Thymus (tissue), 14 donors: ENCODE measurements at places on chromosomes 7 and 10. TPM values are rescaled to one million over a fixed set of nuclear protein-coding genes. Genes with fewer than 3 reads are reported as not detected.

- no peaks in the 10 kb centered on the region for H3K27me3 ChIP-seq
- H3K4me3 ChIP-seq, result no peak overlapping the region
- no peaks in the 10 kb centered on the region for H3K36me3 ChIP-seq
- DNase-seq, result no peak
- no peak overlapping the region for H3K27ac ChIP-seq
Measured at GRCh38 chr7:12089951-12090756, 120.9 kb upstream of the TMEM106B start.

GRCh38 chr7:23105086-23105643 lies 420 bp upstream of the KLHL7 start:
- peak overlapping the region; percentile 64 for H3K4me3 ChIP-seq
- peak overlapping the region; percentile 97 for H3K27ac ChIP-seq
- no peaks in the 10 kb centered on the region for H3K27me3 ChIP-seq
- no peak for DNase-seq

GRCh38 chr7:54699715-54700114 lies 59.3 kb downstream of the SEC61G start:
- no peak overlapping the region for H3K4me3 ChIP-seq
- no peaks in the 10 kb centered on the region for H3K4me1 ChIP-seq
- H3K27me3 ChIP-seq, result no peaks in the 10 kb centered on the region
- no peak overlapping the region for H3K27ac ChIP-seq
- DNase-seq, result no peak

DNA sequence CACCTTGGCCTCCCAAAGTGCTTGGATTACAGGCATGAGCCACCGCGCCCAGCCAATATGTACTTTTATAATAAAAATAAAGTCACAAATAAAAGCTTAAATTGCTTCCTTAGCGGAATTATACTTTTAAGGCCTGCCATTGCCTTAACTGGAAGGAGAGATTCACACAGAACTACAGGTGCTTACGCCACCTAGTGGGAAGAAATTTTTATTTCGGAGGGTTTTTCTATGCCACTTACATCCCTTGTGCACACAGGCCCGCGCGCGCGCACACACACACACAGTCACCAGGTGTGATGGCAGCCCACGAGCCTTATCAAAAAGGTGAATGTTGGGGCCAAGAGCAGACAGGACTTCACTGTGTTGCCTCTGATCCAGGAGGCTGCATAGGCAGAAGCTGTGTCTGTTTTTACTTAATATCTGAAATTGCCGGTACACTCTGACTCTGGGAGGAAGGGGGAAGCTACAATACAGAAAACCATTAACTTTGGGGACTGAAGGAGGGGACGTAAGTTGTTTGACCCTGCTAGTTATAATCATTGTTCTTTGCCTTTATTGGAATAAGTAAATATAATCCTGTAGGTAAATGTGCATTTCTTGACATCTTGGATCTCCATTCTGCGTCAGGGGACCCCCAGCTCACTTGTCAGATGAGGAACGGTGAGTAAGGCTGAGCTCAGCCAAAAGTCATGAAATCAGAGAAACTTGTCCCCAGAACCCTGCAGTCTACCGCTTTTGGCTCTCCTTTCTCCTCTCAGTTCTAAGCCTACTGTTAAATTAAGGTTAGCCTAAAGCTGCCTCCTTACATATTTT lies 87.1 kb downstream of the SLC16A9 start:
- no peaks in the 10 kb centered on the region for H3K27me3 ChIP-seq
- H3K4me1 ChIP-seq, result no peaks in the 10 kb centered on the region
- H3K4me3 ChIP-seq, result no peak overlapping the region
- DNase-seq, result peak; percentile 75

GRCh38 chr7:37719077-37719476 lies 35.5 kb downstream of the GPR141 start:
- no peak overlapping the region for H3K4me3 ChIP-seq
- H3K36me3 ChIP-seq, result no peaks in the 10 kb centered on the region
- no peaks in the 10 kb centered on the region for H3K27me3 ChIP-seq
- H3K4me1 ChIP-seq, result no peaks in the 10 kb centered on the region

CTAGE4 gene
- 0.62 TPM for polyA plus RNA-seq
